ENCODE measurements at places on chromosomes 2 and 18.

DNA sequence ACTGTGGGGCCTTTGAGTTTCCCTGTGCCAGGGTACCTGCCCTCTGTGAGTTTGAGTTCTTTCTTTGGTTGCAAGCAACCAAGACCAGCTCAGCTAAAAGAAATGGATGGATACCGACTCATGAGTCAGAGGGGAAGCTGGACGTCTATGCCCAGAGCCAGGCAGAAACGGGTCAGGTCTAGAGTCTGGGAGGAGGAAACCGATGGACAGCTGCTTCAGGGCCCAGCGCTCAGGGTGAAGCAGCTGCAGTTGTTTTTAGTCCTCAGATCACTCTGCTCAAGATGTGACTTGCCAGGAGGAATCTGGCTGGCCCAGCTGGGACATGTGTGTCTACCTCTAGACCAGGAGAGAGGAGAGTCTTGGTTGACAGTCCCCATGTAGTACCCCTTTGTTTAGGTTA is 10.1 kb upstream of the TYMS start:
- no peak for DNase-seq

DNA sequence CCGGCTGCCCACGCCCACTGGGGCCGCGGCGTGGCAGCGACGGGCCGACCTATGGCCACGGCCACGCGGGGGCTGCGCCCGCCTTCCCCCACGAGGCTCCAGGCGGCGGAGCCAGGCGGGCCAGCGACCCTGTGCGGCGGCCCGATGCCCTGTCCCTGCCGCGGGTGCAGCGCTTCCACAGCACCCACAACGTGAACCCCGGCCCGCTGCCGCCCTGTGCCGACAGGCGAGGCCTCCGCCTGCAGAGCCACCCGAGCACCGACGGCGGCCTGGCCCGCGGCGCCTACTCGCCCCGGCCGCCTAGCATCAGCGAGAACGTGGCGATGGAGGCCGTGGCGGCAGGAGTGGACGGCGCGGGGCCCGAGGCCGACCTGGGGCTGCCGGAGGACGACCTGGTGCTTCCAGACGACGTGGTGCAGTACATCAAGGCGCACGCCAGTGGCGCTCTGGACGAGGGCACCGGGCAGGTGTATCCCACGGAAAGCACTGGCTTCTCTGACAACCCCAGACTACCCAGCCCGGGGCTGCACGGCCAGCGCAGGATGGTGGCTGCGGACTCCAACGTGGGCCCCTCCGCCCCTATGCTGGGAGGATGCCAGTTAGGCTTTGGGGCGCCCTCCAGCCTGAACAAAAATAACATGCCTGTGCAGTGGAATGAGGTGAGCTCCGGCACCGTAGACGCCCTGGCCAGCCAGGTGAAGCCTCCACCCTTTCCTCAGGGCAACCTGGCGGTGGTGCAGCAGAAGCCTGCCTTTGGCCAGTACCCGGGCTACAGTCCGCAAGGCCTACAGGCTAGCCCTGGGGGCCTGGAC is 253.2 kb downstream of the GLI2 start:
- no peak for DNase-seq

DNA sequence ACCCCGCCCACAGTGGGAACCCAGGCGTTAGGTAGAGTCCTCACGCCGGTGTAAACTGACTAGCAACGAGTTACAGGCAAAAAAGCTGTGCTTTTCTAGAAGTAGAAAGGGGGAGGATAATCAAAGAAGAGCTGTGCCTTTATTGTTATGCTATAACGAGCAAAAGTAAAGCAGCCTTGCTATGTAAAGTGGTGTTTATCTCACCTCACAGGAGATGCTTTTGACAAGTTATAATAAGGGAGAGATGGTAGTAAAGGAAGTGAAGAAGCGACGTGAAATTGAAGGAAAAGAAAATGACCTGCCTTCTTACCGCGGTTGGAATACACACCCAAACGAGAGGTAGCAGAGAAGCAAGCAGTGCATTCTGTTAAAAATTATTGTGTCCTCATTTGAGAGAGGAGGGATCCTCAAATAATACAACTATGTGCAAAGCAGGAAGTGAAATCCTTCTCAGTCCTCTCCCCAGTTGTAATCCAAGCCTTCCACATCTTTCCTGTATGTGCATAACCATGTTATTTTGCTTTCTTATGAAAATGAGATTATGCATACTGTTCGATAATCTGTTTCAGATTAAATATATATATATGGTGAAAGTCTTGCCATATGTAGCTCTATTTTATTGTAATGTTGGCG is 962 bp downstream of the TANK start:
- no peak for DNase-seq

GRCh38 chr2:239882331-239882732 is 142.8 kb downstream of the NDUFA10 start:
- DNase-seq, result no peak

GRCh38 chr2:120476141-120476540 is 130.2 kb downstream of the INHBB start:
- DNase-seq, result no peak

DNA sequence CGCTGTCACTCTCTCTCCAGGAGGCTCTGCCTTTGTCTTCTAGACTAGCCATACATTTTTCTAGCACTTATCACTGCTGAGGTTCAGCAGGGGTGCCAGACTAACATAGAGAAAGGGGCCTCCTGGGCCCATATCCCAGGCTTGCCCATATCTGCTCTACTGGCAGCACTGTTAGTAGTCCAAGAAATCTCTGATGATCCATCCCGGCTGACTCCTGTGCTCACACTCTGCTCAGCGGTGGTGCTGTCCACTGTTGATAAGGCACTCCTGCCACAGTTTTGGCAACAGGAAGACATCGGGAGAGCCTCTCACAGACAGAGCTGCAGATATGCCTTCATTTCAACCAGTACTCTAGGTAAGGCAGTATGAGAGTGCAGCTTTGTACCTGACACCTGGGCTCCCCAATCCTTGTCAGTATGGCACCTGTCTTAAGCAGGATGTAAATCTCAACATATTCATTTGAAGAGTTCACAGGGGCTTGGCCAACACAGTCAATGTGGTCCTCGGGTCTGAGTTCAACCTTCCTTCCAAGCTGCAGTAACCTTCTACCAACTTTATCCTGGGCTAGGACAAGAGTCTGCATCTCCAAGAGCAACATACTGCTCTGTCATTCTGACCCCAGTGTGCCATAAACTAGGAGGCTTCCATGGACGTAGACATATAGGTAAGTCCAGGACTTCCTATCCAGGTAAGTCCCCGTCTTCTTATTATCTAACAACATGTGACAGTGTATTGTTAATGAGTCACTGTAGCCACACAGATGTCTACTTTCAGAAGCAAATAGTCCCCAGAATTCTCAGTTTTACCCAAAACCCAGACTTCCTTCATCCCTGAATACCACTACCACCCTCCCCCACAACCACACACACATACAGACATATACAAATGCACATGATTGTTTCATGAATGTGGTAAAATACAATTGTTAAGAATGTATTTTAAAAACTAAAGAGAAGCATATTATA is 16.2 kb downstream of the KLF7 start:
- no peak for DNase-seq

GRCh38 chr2:167729911-167730310 is 517.5 kb downstream of the STK39 start:
- DNase-seq, result no peak

- DNase-seq, result no peak
Measured at GRCh38 chr2:96389736-96390135, 54.2 kb downstream of the NCAPH start.

GRCh38 chr18:5350636-5351035 is 55.1 kb upstream of the ZBTB14 start:
- DNase-seq, result no peak

GRCh38 chr2:23028106-23028505 is 356.9 kb upstream of the KLHL29 start:
- DNase-seq, result no peak

Data from activated CD8-positive, alpha-beta memory T cell treated with anti-CD3 and anti-CD28 coated beads for 4 hours (primary cell).